ENCODE measurements at places on chromosomes 6 and 20.
A peak's percentile ranks its signal among the peaks of the same experiment; 100 is the strongest.

- no peak for DNase-seq
Observed at GRCh38 chr6:3226042-3226441, 1.4 kb downstream of the TUBB2B start.

GRCh38 chr6:144049386-144049785, 41.3 kb upstream of the PLAGL1 start:
- no peak for DNase-seq

GRCh38 chr6:144753023-144753705, 468.0 kb downstream of the UTRN start:
- no peak for DNase-seq

GRCh38 chr6:157187182-157188083, 135.9 kb downstream of the TMEM242 start:
- DNase-seq, result no peak

DNA sequence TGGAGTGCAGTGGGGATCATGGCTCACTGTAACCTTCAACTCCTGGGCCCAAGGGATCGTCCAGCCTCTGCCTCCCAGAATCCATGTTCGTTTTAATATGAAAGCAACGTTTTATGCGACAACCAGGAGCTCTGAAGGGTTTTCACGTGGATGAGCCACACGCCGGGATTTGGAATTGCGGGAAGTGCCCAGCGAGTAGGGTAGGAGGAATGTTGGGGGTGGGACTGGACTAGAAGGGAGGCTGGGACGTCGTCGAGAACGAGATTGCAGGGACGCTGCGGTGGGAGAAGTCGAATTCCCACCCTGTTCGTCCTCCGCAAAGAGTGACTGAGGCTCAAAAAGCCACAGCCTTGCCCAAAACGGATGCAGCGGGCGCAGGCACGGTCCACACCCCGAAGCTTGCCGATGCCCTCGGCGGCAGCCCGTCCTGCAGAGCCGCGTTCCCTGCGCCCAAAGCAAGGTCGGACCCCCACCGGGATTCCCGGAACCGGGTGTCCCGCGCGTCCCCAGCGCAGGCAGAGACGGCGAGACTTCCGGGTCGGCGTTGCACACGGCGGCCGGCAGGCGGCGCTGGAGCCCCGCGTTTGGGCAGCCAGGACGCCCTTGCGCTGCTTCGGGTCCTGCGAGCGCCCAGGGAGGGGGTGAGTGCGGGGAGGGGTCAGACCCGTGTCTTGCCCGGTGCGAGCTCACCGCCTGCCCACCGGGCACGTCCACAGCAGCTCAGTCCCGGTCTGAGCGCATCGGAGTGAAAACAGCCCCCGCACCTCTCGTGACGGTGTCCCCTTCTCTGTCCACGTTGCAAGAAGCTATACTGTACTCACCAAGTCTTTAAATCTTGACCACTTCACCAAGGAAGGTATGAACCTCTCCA, 87.8 kb downstream of the DHX35 start:
- DNase-seq, result peak; percentile 83

DNA sequence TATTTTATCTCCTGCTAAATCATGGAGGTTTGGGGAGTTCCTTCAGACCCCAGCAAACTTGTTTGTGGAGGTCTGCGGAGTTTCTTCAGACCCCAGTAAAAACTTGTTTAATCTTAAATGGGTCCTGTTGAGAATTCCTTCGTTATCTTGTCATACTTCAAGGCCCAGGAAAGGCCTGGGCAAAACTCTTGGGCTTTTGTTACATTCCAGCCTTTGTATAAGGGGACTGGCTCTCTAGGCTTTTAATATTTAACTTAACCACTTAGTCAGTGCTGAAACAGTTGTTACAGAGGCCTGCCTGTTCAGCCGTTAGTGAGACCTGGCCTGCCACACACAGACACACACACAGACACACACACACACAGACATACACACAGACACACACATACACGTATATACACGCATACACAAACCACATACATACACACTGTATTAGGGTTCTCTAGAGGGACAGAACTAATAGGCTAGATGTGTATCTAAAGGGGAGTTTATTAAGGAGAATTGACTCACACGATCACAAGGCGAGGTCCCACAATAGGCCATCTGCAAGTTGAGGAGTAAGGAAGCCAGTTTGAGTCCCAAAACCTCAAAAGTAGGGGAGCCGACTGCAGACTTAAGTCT, 21.3 kb upstream of the CST3 start:
- no peak for DNase-seq

GRCh38 chr6:18218233-18218632, 46.1 kb downstream of the DEK start:
- no peak for DNase-seq

GRCh38 chr6:111208933-111209332, 121.6 kb downstream of the SLC16A10 start:
- DNase-seq, result no peak

DNA sequence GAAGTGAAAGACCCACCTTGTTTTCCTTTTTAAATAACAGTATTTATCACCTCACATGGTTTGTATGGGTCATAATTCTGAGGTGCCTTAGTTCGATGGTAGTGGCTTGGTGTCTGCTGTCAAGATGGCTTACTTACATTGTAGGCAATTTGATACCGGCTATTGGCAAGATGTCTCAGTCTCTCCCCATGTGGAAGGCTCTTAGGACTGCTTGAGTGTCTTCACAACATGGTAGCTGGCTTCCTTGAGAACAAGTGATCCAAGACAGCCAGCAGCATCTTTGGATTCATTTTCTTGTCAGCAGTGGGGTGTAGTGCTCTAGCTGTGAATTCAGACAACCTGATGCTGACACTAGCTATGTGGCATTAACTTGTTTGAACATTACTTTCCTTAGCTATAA, 70.1 kb downstream of the CBFA2T2 start:
- DNase-seq, result no peak

DNA sequence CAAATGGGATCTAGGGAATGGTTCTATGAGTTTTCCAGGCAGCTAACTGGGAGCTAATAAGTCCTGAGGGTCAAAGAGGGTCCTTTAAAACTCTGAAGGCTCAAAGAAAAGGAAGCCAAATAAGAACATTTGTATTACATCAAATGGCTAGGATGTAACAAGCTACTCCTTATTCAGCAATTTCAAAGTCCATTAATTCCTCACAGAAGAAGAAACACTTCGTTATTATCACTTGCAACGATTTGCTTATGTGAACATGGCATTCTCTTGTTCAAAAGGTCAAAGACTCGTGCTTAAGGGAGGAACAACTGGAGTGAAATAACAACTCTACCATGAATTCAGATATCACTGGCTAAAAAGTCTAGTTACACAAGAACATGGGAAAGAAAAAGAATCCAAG, 70.8 kb upstream of the FBXO30 start:
- no peak for DNase-seq

DNA sequence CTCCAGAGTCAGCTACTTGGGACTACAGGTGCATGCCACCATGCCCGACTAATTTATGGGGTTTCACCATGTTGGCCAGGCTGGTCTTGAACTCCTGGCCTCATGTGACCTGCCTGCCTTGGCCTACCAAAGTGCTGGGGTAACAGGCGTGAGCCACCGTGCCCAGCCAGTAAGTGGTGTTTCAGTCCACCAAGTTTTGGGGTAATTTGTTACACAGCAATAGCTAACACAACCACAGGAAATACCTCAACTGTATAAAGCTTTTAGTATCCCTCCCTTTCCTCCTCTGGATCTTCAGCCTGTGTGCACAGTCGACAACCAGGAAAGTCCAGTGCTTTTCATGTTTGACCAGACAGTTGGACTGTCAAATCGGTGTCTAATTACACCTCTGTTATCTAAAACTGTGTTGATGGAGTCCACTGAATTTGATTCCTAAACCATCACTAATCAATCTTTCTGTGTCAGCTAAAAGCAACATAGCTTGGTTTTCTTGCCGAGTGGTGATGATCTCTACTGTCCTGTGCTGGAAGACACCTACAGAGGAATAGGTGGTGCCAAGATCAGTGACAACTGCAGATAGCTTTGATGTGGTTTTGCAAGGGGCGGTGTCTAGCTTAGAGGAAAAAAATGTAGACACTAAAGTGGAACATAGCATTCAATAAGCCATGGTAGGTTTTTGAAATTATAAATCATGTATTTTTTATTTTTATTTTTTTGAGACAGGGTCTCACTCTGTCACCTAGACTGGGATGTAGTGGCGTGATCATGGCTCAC, 22.2 kb upstream of the ZBTB2 start:
- no peak for DNase-seq

- DNase-seq, result peak; percentile 79
Observed at GRCh38 chr6:28161410-28162079, 19.9 kb downstream of the ZKSCAN8 start.

- no peak for DNase-seq
Observed at GRCh38 chr6:10268111-10268510, 146.8 kb downstream of the TFAP2A start.

DNA sequence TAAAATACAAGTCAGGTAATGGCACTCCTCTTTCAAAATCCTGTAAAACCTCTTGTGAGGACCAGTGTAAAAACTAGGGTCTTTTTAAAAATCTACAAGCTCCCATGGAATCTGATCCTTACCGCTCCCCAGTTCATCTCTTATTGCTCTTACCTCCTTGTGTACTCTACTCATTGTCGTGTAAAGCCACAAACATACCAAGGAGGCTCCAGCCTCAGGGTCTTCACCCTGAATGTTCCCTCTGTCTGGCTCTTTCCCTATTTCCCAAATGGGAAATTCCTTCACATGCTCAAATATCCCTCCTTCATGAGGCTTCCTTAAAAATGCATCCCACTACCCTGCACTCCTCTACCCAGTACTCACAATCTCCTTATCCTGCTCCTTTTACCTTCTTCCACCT, 67.1 kb downstream of the TASP1 start:
- DNase-seq, result no peak

GRCh38 chr6:22113026-22113766, 183.6 kb downstream of the PRL start:
- DNase-seq, result no peak

DNA sequence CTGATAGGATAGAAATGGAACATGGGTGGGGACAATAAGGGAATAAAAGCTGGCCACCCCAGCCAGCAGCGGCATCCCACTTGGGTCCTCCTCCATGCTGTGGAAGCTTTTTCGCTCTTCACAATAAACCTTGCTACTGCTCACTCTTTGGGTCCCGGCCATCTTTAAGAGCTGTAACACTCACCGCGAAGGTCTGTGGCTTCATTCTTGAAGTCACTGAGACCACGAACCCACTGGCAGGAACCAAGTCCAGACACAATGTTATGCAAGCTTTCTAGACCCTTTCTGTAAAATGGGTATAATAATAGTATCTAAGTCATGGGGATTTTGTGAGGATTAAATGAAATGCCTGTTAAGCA, 48.9 kb upstream of the EZR start:
- DNase-seq, result no peak

- DNase-seq, result no peak
Observed at GRCh38 chr6:159085396-159085895, 40.7 kb upstream of the TAGAP start.

- DNase-seq, result no peak
Observed at GRCh38 chr6:39211183-39211582, 18.1 kb downstream of the KCNK5 start.

DNA sequence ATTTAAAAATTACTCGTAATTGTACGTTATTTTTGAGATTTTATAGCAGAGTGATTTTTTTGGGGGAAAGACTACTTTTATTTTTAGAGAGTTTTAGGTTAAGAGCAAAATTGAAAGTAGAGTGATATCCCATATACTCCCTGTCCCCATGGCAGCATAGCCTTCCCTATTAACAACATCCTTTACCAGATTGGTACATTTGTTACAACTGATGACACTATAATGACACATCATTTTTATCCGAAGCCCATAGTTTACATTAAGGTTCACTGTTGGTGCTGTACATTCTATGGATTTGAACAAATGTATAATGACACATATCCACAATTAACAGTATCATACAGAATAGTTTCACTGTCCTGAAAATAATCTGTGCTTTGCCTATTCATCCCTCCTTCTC, 1126.4 kb upstream of the CITED2 start:
- DNase-seq, result no peak

GRCh38 chr20:22418738-22419137, 165.6 kb downstream of the FOXA2 start:
- DNase-seq, result no peak

DNA sequence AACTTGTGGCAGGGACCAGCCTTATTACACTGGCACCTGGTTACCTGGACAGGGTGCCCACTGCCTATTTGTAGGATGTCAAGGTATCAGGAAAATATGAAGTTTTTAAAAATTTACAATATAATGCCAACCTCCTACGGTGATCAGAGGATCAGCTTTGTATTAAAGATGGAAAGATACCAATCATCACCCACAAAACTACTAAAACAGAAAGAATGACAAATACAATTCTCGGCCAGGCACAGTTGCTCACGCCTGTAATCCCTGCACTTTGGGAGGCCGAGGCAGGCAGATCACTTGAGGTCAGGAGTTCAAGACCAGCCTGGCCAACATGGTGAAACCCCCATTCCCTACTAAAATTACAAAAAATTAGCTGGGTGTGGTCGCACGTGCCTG, 18.4 kb upstream of the PRND start:
- no peak for DNase-seq

DNA sequence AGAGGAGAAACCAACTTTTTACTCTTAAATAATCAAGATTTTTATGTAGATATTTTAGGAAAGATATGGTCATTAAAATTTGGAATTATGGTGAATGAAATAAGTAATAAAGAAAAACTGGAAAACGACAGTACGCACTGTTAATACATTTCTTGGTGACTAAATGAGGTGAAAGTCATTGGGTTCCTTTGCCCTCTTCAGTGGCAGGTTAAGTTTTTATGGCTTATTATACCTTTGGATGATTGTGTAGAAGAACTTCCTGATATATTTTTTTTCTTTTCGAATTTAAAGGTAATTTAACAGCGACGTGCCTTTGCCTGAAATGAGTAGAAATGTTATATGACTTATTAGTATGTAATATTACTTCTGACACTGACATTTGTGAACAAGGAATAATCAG, 43.4 kb downstream of the FOXO3 start:
- no peak for DNase-seq

- DNase-seq, result no peak
Observed at GRCh38 chr6:110233770-110234374, 53.6 kb downstream of the CDC40 start.

GRCh38 chr6:120604510-120604909, 729.8 kb downstream of the TBC1D32 start:
- no peak for DNase-seq

All from activated B cell treated with CpG ODN at 0.5 μM for 24 hours (primary cell).